ENCODE measurements at places on chromosomes 6 and 20.

DNA sequence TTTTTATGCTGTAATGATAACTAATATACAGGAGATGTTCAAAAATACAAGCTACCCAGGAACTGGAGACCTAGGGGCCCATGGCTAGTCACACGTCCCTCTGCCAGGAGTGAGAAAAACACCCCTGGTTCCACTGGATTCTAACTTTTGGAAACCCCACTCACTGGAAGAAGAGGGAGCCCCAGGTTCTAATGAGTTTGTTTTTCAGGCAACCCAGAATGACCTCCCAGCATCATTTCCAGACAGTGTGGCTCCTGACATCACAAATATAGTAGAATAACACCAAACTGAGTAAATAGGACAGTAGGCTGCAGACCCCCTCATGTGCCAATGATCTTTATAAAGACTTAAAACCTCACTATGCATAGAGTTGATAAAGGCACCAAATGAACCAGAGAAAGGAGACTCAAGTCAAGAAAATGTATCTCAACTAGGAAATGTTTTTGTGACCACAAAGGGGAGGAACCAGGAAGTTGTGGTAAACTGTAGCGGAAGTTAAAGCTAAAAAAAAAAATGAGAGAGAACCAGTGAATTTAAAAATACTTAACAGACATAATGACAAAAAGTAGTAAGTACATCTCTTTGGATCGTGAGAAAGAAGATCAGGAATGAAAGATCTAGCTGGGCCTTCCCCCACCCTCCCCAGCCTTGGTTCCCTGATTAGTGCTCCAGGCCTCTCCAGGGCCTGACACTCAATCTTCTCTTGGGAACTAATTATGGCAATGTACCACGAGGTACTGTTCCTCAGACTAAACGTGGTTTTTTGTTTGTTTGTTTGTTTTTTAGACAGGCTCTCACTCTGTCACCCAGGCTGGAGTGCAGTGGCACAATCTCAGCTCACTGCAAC lies 19.8 kb downstream of the HLA-E start:
- no peak for DNase-seq

DNA sequence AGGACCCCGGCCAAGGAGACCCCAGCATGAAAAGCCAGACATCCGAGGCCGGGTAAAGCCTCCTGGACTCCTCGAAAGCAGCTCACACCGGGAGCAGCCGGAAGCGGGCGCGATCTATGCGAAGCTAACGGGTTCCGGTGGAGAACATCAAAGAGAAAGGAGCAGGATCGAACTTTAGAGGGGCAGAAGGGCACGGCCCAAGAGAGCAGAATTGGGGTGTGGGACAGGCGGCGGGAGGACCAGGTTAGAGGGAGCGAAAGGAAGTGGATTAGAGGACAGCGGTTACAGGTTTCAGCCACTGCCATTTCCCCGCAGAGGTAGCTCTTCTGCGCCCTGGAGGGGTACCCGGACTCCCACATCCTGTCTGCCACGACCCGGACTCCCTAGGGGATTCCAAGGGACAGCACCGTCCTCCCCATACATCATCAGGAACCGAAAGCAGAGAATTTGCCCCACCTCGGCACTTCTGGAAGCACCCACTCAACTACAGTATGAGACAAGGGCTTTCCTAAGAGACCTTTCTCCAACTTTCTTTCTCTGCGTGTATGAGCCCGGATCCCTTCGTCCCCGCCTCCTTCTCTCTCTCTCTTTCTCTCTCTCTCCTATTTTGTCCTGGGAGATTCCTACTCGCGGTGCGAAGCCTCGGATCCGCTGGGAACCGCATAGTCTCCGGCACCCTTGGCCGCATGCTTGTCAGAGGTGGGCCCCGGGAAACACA lies 507 bp upstream of the VGLL2 start:
- DNase-seq = no peak

GRCh38 chr6:162798546-162799266 lies 70.9 kb downstream of the PACRG start:
- no peak for DNase-seq

DNA sequence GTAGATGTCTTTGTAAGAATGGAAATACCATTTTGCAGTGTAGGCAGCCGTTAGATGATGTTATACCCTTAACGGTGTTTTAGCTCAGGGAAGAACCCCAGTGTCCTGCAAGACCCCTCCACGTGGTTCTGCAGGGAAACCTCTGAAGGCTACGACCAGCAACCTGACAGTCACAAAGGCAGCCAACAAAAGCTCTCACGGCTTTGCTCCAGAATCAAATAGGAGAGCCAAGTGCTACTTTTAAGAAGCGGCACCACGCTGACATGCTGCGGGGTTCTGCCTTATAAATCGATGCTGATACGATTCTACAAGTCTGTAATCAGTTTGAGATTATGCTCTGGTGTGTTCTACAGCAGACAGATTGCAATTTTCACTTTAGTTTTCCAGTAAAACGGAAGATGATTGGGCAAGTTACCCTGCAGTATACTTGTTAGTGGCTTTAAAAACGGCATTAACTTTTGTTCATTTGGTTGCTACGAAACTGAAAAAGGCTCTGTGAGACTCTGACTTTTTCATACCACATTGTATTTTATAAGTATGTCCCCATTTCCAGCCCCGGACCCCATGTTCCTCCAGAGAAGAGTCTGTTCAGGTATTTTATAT lies 312.9 kb downstream of the SAMD5 start:
- DNase-seq = no peak

- no peak for DNase-seq
Observed at GRCh38 chr6:163192591-163192990, 221.9 kb upstream of the QKI start.

DNA sequence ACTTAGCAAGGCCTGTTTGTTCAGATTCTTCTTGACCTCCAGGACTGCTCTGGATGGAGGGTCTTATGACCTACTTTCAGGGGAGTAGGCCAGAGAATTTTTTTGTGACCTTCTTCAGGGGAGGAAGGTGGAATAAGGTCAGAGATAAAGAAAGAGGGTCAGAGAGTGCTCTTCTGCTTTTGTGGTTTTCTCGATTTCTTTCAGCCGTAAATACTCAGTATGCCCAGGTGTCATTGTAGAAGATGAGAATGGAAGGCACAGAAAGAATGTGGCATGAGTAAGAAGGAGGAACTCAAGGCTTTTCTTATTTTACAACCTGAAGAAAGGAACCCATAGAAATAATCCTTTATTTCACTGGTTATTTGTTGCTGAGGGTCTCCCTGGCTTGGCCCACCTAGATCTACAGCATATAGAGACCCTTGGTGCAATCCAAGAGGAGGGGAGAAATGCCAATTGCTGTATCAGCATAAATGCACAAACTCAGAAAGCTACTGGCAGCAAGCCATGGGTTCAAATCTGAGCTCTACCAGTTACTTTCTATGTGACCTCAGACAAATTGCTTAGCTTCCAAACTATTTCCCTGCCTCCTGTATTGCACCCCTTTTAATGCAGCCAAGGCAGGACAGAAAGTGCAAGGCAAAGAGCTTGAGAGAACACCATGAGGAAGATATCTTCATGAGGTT lies 68.0 kb downstream of the OLIG3 start:
- DNase-seq = no peak
